ENCODE measurements at places on chromosomes 3 and 15.

GRCh38 chr15:92112180-92112579 lies 258.7 kb downstream of the SLCO3A1 start:
- DNase-seq, result no peak

GRCh38 chr15:43958861-43959330 lies 132.1 kb downstream of the WDR76 start:
- no peak for DNase-seq

DNA sequence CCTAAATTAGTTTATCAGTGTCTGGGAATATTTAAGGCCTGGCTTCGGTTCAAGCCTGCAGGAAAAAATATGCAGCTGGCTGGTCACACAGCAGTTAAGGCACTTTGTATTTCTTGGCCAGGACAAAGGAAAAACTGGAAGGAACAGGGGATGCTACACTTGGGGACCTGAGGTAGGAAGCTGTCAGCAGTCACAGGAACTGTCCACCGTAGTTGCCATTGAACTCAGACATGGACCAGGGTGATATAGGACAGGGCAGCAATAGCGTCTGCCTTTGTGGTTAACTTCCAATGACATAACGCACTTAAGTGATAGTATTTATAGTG lies 49.1 kb downstream of the NR1D2 start:
- DNase-seq, result no peak

DNA sequence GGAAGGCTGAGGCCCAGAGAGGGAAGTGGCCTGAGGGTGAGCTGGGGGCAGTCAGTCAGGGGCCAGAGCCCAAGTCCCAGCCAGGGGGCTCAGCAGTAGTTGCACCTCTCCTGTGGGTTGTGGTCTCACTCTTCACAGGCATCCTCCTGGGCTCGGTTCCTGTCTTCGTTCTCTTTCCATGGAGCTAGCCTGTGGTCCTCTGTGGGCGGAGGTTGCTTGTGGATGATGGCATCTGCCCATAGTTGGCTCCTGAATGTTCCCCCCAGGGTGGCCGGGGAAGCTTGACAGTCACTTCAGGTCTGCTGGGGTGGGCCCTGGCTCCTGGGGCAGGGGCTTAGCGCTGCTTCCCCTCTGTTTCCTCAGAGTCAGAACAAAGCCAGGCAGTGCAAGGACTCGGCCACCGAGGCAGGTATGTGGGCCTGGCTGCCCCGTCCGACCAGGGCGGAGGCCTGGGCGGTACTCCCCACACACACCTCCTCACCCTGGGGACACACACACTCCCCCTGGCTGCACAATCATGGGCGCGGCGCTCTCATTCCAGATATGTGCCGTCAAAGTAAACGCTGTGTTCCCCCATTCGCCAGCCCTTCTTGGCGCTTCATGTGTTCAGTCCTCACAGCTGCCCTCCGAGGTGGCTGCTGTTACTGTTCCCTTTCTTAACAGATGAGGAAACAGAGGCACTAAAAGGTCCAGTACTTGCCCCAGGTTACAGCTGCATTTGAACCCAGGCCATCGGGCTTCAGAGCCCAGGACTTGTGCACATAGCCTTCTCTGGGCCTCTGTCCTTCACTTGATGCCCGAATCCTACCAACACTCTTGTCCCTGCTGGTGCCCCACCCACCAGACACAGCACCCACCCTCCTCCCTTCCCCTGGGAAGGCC lies 34.5 kb downstream of the PSTPIP1 start:
- DNase-seq, result no peak

DNA sequence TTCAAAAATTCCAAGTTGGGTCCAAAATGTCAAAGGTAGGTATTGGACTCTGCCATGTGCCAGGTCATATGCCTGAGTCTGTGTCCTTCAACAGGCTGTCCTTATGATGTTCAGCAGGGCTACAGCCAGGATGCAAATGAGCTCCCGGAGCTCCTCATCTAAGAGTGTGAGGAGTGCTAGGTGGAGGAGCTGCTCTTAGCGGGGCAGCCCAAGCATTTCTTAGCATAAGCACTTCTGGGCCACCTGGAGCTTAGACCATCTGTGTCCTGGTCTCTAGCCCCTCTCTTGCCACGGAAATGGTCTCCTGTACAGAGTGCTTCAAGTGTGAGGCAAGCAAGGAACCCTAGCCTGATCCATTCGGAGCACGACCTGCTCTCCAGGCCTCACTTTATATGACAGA lies 64.6 kb upstream of the PRR23C start:
- DNase-seq, result no peak

DNA sequence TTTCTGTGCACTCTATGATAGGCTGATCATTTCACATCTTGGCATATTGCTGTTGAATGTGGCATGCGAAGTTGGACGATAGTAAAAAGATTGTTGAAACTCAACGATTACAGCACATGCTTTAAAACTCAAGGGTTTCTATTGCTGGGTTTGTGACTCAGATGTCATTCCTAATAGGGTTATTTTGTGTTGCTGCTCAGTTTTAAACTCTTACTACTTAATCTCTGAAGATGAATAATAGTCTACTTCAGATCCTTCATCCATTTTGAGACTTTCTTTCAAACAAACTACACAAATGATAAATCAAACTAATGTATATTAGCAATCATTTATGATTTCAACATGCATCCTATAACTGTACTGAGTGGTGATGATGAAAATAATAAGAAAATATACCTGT lies 71.3 kb upstream of the MBNL1 start:
- peak; percentile 62 for DNase-seq

DNA sequence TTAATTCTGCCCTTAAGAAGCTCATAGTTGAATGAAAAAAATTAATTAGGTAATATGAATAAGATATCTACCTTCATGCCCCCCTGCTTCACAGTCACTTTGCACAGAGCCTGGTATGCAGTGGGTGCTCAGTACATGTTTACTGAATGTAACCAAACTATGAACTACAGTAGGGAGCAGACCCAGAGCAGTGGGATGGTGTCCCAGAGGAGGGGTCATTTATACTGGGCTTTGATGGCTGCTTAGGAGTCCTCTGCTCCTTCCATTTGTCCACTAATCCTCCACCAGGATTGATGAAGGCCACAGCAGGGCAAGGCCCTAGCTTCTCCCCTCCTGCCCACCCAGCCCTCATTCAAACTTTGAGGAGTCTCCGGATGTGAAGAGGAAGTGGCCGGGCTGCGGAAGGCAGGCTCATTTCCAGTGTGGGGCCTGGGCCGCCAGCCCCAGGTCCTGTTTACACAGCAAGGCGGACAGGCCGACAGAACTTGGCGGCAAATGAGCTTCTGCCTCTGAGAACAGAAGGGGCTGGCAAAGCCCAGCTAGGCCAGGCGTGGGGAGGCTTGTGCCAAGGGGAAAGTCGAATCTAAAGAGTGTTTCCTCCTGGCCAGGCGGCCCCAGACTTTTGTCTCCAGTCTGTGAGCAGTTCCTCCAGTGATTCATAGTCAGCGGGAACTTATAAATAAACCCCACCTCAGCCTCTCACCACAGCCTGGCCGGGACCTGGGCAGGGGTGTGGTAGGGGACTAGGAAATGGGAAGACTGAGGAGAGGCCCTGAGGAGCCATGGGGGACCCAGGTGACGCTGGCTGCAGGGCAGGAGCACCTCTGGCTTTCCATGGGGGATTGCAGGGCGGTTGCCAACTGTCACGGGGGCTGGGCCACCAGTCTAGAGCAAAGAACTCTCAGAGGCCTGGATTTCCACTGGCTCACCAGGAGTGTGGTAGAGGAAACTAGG lies 51.6 kb upstream of the LCTL start:
- peak; percentile 76 for DNase-seq

GRCh38 chr3:138390582-138390932 lies 42.2 kb downstream of the MRAS start:
- DNase-seq, result no peak

DNA sequence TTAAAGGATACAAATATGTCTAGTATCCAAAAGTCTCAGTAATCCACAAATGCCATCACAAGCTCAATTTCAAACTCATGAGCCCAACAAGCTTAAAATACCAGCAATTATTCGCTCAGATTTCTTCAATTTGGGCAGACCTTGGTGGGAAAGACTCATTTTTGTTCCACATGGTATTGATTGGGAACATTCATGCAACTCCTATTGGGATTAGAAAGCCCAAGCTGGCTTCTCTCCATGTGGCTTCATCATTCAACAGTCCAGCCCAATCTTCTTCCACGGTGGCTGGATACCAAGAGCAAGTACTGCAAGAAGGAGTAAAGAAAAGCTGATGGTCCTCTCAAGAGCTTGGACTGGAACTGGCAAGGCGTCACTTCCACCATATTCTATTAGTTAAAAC lies 66.3 kb downstream of the STRIT1 start:
- DNase-seq, result no peak

DNA sequence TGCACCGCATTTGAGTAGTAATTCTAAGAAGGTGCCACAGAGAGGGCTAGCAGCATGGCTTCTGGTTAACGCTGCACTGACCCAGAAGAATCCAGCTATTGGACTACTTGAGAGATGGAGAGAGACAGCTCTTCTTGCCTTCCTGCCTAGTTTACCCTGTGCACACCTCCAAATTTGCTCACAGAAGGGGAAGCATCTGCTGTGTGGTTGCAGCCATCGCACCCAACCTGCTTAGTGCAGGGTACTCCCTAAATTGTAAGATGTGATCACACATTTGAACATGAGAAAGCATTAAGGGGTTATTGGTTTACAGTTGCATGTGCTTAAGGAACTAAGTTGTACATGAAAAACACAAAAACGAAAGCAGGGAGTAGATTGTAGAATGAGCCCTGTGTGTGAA lies 122.1 kb downstream of the FOXB1 start:
- no peak for DNase-seq

DNA sequence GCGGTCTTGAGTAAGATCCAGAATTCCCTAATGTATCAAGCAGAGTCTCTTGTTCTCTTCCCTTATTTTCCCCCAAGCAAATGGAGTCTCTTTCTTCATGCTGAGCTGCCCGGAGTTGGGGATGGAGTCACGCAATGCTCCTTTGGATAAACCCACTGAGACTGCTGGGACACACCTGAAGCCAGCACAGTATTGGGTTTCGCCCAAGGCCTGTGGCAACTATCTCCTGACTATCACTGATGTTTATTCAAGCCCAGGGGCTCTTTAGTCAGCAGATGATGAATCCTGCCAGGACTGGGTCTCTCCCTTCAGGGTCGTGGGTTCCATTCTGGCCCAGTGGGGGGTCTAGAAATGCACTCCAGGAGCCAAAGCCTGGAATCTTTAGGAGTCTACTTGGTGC lies 11.3 kb downstream of the USF3 start:
- no peak for DNase-seq

DNA sequence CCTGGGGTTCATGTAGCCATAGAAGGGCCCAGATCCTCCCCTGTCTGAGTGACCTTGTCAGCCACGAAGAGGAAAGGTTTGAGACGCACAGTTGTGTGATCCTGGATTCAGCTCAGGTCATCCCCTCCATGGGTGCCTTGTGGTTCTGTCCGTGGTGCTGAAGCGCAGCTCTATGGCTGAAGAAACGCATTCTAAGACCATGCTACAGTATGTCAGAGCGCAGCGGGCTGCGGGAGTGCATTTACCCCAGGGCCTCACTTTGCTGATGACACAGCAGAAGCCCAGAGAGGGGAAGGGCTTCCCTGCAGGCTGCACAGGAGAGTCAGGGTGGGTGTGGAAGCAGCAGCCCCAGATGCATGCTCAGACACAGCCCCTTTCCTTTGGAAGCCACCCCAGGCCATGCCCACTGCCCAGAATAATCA lies 68.8 kb upstream of the IQSEC1 start:
- DNase-seq, result peak; percentile 5

DNA sequence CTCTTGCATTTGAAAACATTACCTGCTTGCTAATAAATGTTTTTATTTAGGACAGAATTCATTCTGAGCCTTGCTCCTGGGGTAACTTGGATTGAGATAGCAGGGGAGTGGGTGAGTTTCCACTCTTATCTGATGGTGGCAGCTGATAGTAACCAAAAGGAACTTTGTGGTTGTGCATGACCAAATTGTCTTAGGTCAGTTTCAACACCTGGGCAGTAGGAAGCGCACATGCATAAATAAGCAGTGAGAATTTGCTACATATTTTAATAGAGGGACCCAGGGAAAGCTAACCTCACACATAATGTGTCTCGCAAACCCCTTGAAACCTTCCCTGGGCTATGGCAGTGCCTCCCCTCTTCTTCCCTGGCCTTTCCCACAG lies 65.4 kb upstream of the XCR1 start:
- no peak for DNase-seq

- DNase-seq, result no peak
Observed at GRCh38 chr3:48928679-48929078, 10.0 kb downstream of the ARIH2 start.

DNA sequence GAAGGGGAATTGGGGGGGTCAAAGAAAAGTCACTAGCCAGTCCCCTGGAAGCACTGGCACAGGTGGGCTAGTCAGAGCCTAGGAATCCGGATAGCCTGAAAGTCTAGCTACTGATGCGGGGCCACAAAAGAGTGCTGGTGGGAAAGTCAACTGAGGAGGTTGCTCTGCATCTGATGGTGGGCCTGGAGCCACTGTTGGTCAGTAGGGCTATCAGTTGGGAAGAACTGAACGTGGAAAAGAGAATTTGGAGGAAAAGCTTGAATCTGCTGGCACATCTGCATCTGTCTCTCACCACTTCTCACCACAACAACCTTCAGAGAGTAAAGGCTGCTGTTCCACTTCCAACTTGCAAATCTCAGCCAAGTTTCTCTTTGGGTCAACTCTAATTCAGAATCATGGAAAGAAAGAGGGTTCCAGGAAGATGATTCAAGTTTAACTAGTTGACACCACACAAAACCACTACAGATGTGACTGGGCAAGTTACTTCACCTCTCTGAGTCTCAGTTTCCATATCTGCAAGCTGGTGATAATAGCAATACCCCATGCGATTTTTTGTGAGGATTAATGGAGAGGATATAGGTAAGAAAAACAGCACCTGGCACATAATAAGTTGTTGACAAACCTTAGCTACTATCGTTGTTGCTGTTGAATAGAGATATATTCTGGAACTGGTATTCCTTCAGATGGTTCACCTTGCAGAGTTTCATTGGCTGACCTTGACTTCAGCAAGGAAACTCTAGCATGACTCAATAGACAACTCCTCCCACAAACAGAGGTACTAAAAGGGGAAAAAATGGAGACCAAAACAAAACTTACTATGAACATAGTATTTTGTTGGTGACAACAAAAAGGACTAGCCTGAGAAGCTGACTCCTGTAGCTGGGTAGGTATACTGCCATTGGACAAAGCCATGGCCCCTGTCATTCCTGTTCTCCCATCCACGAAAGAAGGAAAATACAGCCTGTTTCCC lies 280.2 kb upstream of the STT3B start:
- DNase-seq, result no peak

- DNase-seq, result peak; percentile 30
Observed at GRCh38 chr3:129950318-129951046, 24.0 kb upstream of the TRH start.

GRCh38 chr15:23565395-23566070 lies at the start of gene MKRN3:
Gene MKRN3 (plus strand): TSS chr15:23565674. CDS start chr15:23565783, 109 bp downstream.
- peak; percentile 2 for DNase-seq

- DNase-seq, result no peak
Observed at GRCh38 chr15:90619939-90620338, 90.2 kb downstream of the CRTC3 start.

GRCh38 chr15:62035256-62035924 lies 24.9 kb downstream of the VPS13C start:
- DNase-seq, result no peak

- peak; percentile 78 for DNase-seq
Observed at GRCh38 chr15:90020021-90020735, 19.1 kb downstream of the ZNF710 start.
